Smooth muscle cell of the brain vasculature (primary cell): ENCODE measurements at places on chromosomes 3 and 15.

DNA sequence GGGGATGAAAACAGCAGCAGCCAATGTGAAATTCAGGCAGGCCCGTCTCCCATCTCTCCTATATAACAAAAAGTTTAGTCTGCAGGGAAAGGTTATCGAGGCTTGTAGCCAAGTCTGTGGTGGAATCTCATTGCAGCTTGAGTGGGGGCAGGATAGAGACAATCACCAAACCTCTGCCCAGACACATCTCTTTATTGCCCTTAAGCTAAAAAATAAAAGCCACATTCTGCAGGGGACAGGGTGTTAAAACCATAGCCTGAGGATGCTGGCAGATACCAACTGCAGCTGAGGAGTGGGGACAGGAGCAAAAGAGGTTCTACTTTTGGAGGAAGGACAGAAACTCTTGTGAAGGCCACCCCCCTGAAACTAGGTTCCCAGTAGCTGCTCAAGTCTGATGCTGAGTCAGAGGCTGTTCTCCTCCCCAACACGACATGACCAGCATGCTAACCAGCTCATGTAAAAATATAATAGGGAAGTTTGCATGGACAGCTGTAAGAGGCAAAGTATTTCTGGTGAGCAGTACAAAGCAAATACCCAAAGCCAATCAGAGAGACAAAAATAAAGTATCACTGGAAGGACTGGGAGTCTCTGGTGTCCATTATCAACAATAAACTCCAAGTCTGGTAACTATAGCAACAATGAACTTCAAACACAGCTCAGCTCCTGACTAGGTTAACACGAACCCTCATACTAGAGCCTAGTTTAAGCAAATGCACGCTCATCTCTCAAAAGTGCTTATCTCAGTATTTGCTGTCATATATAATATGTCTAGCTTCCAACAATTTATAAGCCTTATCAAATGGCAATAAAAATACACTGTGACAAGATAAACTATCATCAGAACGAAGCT, 362.2 kb upstream of the SLCO3A1 start:
- DNase-seq, result no peak

DNA sequence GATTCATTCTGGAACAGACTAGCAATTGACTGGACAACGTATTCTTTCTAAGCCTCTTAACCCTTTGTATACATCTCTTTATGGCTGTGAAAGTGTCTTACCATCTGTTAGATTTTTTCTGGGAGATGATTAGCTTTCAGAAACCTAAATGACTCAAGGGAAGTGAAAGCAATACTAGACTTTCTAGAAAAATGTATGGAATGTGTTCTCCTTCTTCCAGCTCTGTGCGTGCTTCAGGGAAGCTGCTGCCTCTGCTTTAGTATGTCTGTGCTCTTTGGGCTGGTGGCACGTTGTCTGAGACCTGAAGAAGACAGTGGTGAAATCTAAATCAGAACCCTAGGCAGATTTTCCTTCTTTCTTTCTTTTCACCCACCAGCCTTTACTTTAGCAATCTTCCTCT, 89.5 kb downstream of the ITPR1 start:
- no peak for DNase-seq

DNA sequence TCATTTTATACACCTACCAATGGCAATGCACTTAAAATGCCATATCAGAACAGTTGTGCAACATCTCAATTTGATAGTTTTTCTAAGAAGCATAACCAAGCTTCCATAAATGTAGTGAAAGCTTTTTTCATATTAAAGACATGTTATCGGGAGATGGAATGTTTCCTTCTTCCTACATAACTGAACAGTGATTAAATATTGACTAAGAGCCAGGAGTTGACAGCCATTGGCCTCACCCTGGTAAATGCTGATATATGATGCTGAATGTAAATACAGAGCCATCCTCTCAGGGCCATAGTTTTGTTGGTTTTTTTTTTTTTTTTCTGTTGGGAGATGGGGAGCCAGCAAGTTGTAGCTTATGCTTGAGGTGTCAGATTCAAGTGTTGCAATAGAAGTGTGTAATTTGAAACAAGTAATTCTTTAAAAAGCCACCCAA, 203.3 kb upstream of the IL12A start:
- DNase-seq, result no peak

DNA sequence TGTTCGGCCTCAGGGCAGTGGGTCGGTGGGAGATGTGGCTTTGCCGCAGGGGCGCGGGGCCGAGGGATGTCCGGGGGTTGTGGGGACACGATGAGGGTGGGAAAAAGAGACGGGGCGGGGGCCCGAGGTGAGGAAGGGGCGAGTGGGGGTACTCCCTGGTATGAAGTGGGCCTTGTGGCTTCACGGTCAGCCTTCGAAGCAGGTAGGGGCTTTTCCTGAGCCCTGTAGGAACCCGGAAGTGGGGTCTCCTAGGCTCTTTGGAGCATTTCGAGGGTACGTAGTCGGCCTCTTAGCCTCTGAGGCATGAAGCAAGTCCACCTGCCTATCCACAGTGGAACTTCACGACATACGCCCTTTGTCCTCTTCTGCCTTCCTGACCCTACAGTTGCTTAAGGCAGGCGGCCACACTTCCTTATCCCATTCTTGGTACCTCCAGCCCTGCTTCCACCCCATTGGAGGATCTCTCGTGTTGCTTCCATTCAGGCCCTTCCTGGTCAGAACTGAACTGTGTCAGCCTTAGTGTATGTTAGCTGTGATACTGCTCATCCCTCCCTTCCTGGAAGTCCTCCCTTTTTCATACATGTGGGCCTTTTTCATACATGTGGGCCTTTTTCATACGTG, 389 bp downstream of the ARPC4 start:
- DNase-seq, result no peak

DNA sequence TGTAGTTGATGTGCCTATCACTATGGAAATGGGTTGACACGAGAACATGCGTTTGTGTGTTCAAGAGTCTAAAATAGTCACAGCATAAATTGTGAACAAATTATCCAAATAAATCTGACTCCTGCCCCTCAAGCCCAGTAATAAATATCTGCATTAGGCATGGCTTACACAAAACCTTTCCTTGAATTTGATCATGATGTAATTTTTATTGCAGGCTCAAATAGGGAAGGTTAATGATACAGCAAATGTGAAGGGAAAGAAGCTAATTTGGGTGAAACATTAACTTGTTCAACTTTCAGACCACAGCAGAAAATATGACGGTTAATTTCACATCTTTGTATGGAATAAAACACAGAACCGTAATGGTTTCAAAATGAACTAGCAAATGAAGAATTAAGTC, 74.6 kb downstream of the WNT5A start:
- DNase-seq, result no peak

DNA sequence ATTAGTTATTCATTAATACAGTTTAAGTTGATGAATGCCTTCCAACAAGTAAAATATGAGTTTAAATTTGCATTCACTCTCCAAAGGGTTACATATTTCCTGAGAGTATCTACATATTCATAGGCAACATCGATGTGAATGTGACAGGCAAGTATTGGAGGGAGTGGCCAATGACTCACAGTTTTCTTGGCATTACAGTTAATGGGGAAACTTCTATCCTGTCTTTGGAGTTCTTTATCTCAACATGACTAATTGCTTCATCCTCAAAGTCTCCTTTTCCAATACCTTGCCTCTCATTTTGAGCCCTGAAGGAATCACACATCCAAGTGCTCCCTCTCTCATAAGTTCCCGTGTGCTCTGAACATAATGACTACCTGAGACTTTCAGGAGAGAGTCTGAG, 439.7 kb upstream of the FRG2C start:
- DNase-seq, result no peak

DNA sequence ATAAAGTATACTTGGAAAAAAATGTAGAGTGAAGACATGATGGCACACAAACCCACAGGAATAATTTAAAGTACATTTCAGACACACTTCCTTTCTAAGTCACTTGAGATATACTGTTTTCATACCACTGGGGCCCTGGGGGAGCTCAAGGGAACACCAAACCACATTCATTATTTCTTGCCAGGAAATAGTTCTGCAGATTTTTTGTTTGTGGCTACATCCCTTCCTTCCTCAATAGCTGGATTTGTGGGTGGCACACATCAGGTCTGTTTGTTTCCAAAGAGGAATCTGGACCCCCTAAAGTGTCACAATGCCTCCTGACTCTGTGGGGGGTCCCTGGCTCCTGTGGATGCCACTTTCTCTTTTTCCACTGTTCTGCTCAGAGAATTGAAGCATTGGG, 153.5 kb upstream of the COL8A1 start:
- no peak for DNase-seq

GRCh38 chr3:44058022-44058867, 183.4 kb upstream of the TOPAZ1 start:
- peak; percentile 35 for DNase-seq

DNA sequence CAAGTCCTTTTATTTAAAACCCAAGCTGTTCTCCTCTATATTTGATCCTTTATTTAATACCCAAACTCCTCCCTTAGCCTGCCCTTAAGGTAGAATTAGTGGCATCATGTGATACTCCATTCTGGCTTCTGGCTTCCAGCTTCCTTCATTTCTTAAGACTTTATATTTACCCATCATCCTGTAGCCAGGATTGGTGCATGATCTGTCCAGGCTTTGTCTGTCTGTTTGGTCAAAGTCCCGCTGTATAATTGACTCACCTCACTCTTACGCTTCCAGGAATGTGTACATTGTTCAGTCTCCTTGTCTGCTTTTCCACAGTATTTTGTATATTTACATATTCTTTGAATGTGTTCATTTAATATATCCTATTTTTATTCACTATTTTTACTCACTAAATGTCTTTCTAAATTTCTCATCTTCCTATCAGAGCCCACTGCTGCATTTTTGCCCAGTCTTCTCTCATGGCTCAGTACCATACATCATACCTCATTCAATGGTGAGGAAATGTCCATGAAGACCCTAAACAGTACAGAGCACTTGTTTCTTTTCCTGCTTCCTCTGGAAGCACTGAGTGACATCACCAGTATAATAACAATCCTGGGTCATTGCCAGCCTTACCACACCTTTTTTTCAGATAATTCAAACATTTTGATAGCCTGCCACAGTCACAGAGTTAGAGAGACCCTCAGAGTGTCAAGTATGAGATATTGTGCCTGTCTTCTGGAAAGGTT, 31.5 kb downstream of the TMEM108 start:
- DNase-seq, result no peak

- no peak for DNase-seq
Observed at GRCh38 chr3:103170651-103171050, 735.8 kb downstream of the ZPLD1 start.

DNA sequence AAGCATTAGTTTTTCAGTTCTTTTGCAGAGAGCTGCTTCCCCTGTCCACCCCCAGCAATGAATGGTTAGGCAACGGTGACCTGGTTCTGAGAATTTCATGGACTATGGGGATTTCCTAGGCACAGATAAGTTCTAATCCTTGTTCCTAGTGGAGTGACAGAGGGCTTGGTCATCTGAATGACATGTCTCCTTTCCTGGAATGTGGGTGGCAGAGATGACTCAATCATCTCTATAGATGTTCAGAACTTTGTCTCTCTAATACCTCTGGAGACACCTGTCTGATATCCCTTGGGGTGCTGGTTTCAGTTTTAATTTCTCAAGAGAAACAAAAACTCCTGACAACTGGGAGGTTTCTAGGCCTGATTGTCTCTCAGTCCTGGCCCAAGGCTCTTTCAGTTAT, 10.4 kb downstream of the PLA2G4E start:
- DNase-seq, result no peak

GRCh38 chr15:67680641-67681040, 138.1 kb downstream of the MAP2K5 start:
- DNase-seq, result no peak

GRCh38 chr3:140585828-140586227, 92.0 kb upstream of the TRIM42 start:
- DNase-seq, result no peak

- DNase-seq, result no peak
Observed at GRCh38 chr3:81198756-81199155, 562.7 kb downstream of the GBE1 start.

GRCh38 chr3:51830836-51831385, 30.5 kb upstream of the IQCF2 start:
- no peak for DNase-seq
